GOT3 (cell line): ENCODE measurements at places on chromosomes 3 and 15.

DNA sequence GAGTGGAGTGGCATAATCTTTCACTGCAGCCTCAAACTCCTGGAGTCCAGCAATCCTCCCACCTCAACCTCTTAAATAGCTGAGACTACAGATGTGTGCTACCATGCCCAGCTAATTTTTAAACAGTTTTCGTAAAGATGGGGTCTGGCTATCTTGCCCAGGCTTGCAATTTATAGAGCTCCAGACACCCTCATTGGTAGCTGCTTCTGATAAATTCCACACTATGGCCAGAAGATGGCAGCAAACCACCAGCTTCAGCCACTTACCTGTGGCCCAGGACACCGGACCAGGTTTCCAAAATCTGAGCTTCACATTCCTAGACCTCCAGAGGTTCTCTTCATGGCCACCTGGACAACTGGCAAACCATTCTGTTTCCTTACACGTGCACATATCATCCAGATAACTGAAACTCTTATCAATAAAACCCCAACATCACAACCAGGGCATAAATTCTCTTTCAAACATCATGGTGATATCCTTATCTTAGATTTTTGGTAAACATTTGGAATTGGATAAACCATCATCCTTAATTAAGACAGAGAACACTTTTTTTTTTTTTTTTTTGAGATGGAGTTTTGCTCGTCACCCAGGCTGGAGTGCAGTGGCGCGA is 28.9 kb downstream of the FBXW12 start:
- no peak for DNase-seq

DNA sequence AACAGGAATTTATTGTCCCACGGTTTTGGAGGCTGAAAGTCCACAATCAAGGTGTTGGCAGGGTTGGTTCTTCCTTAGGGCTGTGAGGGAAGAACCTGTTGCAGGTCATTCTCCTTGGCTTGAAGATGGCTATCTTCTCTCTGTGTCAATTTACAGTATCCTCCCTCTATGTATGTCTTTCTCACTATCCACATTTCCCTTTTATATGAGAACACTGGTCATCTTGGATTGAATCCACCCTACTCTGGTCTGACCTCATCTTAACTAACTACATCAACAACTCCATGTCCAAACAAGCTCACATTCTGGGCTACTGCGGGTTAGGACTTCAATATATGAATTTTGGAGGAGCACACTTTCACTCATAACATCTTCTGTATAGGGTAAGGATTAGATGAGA is 61.9 kb downstream of the CLDN1 start:
- no peak for DNase-seq

DNA sequence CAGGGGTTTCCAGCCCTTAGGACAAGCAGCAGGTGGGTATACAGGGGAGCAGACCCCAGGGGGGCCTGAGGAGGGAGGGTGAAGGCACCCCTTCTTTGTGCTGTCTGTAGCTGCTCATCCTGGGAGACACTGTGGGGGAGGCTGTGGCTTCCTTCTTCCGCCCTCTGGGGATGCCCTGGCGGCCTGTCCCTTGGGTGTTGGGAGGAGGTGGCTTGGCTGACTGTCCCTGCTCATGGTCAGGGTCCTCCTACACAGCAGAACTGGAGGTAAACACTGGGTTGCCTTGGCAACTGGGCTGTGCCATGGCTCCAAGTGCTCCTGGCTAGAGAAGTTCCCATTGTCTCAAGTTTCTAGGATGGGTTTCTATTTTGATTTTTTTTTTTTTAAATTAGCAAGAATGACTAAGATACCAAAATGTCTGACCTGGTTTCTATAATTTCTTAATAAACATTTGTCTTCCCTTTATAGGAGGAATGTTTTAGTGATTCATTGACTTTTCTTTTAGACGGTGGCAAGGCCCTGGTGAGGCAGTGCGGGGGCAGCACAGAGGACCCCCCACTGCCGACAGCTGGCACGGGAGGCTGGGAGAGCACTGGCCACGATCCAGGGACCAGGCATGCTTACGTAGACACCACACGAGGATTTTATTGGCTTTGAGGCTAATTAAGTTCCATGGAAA is 12.4 kb downstream of the KLF13 start:
- DNase-seq: no peak

DNA sequence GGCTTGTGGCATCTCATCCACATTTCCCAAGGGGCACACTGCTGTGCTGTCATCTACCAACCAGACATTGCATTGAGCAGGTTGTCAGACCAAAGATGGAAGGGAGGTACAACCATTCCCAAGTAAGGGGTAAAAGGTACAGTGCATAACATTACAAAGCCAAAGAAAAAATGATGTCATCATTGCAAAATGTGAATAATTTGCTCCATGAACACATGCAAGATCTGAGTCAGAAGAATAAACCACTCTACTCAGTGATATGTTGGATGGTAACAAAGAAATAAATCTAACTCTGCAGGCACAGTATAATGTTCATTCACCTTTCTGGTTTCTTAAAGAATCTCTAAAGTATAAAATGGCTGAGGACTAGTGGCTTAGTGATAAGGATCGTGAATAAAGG is 202.7 kb downstream of the MAGI1 start:
- no peak for DNase-seq

DNA sequence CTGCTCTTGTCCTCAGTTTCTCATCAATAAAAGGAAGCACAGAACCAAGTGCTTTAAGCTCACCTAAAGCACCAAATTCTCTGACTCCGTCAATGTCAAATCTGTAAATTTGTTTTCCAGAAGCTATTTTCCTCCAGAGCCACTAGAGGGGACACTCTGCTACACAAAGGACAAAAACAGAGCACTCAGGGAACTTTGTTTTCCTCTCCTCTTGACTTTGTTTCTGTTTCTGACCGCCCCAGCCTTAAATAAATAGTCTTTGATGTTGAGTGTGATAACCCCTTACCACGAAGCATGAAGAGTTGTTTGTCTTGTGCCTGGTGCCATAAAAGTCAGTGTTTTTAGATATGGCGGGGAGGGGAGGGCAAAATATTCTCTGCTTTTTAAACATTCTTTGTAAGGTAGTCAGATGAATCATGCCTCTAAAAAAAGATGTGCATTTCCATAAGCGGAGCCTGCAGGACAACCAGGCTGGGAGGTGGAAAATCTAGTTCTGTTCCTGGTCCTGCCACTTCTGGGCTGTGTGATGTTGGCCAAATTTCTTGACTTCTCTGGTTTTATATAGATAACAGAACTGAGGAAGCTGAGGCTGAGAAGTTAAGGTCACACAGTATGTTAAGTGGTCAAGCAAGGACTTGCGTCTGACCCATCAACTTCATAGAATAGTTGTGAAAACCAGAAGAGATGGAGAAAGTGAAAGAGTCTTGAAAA is 7.3 kb upstream of the ZBTB38 start:
- no peak for DNase-seq

DNA sequence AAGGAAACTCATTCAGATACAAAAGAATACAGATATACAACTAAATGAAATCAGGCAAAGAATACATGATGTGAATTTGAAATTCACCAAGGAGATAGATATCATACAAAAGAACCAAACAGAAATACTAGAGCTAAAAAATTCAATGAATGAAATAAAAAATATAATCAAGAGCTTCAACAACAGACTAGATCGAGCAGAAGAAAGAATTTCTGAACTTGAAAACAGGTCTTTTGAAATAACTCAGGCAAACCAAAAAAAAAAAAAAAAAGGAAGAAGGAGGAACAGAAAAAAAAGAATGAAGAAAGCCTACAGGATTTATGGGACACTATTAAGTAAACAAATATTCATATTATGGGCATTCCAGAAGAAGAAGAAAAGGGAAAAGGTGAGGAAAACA is 137.8 kb downstream of the DMXL2 start:
- no peak for DNase-seq
